IPS DF 19.7 (cell line): ENCODE measurements at places on chromosomes 7 and 10.

DNA sequence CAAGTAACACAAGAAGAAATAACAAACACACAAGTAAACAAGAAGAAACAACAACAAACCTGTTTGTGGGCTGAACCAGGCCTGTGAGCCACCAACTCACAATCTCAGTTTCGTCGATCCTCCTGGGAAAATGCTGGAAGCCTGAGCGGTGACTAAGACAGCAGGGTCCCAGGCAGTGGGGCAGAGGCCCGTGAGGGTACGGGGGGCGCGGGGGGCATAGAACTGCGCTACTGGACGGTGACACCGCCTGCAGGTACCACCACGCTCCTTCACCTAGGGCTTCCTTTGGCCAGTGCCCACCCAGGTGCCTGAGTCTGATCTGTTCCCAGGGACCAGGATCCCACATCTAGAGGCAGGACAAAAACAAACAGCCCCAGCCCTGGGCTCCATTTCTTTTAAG lies 3.4 kb upstream of the CALN1 start:
- DNase-seq: no peak

- no peak for DNase-seq
These were observed 25.1 kb downstream of the NEBL start for GRCh38 chr10:20871970-20872369.

DNA sequence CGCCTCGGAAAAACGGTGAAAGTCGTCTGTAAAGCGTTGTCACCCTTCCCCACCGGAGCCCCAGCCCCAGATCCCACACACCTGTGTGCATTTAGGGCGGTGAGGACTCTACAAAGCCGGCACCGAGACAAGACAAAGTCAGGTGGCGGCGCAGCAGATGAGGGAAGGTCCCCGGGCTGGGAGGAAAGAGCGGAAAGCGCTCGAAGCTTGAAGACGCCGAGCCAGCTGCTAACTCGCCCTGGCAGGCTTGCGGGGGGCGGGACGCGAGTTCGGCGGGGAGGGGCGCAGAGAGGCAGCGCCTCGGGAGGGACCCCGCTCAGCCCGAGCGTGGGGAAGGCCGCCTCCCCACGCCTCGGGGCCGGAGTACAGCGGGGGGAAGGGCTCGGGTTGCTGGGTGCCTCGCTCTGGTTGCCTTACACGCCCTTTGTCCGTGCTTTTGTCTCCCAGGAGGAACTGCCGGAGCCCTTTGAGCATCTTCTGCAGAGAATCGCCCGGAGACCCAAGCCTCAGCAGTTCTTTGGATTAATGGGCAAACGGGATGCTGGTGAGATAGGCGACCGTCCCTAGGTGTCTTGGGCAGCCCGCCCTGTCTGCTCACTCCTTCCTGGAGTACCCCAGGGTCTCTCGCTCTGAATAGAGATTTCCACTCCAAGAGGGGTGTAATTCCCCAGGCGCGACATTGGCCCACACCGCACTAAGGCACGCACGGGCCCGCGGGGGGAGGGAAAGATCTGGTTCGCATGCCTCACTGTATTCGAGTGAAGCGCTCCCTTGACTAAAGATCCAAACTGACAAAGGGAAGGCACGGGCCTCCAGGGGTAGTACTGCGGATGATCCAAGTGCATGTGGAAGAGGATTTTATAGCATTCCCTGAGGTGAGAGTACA lies 1.6 kb downstream of the TAC1 start:
- DNase-seq: no peak

GRCh38 chr10:8006274-8006999 lies 48.1 kb upstream of the GATA3 start:
- no peak for DNase-seq

DNA sequence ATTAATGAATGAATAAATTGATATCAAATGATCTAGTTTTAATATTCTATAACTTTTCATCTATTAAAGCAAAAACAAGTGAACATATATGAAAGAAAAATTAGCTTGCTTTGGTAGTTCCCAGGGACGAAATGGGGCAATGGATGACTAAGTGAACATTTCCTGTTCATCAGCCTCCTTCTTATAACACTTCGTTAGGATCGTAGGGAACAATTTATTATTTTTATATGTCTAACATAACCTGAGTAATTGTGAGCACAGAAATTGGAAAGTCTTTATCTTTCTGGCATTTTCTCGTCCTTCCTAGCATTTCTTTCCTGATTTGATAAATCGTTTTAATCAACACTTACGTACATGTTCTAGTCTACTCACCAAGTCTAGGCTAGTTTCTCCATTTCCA lies 59.1 kb upstream of the PPP1R3C start:
- DNase-seq: no peak

DNA sequence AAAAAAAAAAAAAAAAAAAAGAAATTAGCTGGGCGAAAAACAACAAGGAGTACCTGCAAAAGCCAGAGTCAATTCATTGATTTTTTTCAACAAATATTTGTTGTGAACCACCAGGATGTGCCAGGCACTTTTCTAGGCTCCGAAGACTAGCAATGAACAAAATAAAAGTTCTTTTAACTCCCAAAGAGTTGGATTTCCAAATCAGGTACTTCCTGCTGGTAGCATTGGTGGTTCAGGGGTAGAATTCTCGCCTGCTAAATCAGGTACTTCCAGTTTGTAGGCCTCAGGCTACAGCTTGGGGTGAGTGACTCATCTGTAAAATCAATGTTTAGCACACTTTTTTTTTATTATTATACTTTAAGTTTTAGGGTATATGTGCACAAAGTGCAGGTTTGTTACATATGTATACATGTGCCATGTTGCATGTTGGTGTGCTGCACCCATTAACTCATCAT lies 10.9 kb downstream of the PPA1 start:
- no peak for DNase-seq

- no peak for DNase-seq
These were observed 11.3 kb upstream of the INMT start for GRCh38 chr7:30740417-30741181.
